Activated CD4-positive, CD25-positive, alpha-beta regulatory T cell treated with anti-CD3 and anti-CD28 coated beads, Interleukin-2, amount 50 U/mL, for 72 hours (primary cell): ENCODE measurements at places on chromosomes 3 and 15.

- no peak for DNase-seq
Observed at GRCh38 chr15:82585072-82585471, 44.8 kb upstream of the RPS17 start.

DNA sequence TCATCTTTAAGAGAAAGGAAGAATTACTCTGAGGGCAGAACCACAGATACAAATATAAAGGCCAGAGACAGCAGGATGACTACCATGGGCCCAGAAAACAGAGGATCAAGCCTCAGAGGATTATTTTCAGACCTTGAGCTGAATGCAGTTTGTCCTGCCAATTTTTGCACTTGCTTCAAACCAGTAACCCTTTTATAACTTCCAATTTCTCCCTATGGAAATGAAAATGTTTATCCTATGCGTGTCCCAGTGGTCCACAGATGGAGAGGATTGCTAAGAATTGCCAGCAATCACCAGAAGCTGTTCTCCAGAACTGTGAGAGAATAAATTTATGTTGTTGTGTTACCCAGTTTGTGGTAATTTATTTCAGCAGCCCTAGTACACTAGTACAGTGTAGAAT, 26.4 kb upstream of the MME start:
- no peak for DNase-seq

DNA sequence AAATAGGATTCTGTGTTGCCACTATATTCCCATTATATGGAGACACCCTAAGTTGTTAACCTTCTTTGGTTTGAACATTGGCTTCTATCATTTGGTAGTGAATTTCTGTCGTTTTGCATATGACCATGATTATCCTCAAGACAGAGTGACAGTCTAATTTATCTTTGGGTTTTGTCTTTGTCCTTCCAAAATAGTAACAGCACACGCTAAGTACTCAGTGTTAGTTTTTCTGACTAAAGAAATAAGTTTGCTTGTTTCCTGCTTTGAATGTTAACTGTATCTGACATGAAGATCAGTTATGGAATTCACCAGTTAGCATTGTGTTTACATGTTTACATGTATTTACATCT, 352.5 kb upstream of the GRM7 start:
- DNase-seq = no peak

GRCh38 chr3:154584041-154584440, 154.1 kb upstream of the GPR149 start:
- no peak for DNase-seq

DNA sequence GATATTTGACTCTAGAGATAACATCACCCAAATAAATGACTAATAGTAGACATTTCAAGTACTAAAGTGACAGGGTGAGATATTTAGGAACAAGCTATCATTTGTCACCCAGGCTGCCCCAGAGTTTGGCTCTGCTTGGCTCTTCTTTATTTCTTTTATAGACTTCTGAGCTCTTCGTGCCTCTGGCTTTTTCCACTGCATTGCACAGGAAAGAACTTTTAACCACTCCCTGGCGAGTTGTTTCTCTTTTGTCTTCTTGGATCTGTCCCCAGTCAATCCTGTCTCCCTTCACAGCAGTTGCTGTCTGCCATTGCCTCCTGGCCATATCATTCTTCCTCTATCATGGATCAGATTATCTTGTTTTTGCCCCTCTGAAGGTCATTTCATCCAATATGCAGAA, 339.2 kb upstream of the DCBLD2 start:
- no peak for DNase-seq

GRCh38 chr15:29268706-29269484, 727 bp downstream of the NSMCE3 start:
- DNase-seq = no peak

DNA sequence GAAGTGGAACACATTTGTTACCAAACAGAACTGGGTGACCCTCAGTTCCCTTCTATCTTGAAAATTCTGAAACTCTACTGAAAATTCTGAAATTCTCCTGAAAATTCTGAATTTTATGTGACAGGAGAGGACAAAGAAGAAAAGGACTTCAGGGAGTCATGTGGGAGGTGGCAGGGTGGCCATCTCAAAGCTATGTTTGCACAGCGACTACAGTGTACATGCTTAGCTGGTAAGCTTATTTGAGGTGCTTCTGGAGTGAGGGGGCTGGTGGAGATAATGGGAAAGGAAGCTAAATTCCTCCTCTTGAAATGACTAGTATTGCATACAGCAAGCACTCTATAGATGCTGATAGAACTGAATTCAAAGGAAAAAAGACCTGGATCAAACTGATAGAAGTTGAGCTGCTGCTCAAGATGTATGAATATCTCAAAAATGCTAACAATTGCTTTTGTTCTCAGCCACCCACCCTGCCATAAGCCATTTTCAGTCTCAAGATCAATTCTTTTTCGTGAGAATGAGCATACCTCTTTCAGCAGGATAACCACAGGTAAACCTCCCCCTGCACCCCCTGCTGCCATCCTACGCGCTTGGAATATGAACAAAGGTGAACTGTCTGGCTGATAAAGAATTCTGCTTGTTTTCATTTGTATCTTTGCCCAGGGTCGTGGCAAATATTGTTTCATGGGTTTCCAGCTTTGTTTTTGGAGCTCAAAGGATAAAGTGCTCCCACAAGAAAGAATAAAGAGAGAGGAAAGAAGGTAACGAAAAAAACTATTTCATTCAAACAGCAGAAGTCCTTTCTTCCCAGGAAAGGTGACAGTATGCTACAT, 16.6 kb upstream of the ARHGEF3 start:
- no peak for DNase-seq

DNA sequence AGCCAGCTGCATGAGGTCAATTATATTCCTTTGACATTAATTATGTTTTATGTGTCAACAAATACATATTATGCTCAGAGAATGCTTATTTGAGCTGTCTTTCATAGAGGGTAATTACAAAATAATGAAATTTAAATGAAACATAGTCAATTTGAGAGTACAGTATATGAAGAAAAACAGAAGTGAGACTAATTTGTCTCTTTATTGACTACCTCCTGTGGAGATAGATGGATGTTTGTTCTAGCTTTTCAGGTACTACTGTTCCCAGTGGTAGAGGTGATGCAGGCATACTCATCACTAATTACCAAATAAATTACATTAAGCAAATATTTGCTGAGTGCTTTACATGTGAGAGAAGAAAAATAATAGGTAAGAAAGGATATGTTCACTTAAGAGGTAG, 1129.6 kb downstream of the OTOL1 start:
- no peak for DNase-seq

DNA sequence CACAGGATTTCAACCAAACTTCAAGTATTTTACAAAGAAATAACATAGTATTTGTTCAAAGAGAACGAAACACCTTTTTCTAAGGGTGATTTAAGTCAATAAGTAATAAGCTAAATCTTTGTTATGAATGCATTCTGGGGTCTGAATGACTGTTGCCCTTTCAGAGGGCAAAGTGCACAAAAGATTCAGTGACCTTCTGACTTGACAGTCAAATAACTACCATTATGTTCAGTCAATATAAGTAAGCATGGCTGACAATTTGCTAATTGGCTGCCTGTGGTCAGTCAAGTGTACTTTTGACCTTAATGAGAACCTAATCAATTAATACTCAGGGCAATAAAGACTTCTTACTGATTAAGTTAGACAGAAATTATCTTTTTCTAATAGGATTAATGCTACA, 133.1 kb upstream of the NANOGP8 start:
- no peak for DNase-seq

GRCh38 chr3:114760679-114761078, 386.4 kb downstream of the ZBTB20 start:
- DNase-seq = no peak
